ENCODE measurements at places on chromosomes 5 and 9.

- DNase-seq = no peak
Measured at GRCh38 chr5:67050635-67051034, 146.0 kb downstream of the CD180 start.

DNA sequence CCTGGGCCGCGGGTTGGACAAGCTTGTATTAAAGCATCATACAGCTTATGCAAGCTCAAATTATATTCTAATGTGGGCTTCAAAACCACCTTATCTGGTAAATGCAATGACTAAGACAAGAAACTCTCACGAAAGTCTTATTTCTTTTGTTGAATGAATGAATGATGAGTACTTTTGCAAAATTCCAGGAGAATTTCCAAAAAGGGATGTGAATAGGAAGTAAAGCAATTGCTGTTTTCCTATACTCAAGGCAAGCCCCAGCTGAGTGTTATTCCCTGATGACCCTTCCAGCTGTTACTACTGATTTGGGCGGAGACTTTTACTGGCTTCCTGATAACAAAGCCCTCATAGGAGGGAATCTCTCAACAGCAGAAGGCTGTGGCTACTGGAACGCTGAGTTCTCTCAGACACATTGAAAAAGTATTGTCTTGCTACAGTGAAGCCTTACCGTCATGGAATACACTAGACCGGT is 162.8 kb downstream of the SREK1 start:
- no peak for DNase-seq

GRCh38 chr5:141484641-141485311 is at the start of gene PCDHGC4:
PCDHGC4 (plus strand) TSS chr5:141485030; CDS start chr5:141485174, 144 bp downstream.
- peak; percentile 51 for DNase-seq

DNA sequence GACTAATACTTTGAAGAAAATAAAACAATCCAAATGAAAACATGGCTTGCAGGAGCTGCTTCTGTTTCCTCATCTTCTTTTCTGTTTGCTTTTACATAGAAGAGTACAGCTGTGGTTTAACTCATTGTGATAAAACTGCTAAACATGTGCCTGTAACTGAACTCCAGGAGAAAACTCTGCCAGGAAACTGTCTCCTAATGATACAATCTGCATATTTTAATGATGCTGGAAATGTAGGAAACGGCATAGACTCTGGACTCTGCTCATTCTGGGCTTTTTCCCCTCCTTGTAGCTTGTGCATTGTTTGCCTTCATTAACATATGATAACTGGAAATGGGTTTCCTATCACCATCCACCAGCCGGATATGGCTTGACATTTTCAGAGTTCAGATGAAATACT is 813.3 kb upstream of the WWC1 start:
- no peak for DNase-seq

- peak; percentile 35 for DNase-seq
Measured at GRCh38 chr5:156534906-156535485, 208.0 kb downstream of the SGCD start.

DNA sequence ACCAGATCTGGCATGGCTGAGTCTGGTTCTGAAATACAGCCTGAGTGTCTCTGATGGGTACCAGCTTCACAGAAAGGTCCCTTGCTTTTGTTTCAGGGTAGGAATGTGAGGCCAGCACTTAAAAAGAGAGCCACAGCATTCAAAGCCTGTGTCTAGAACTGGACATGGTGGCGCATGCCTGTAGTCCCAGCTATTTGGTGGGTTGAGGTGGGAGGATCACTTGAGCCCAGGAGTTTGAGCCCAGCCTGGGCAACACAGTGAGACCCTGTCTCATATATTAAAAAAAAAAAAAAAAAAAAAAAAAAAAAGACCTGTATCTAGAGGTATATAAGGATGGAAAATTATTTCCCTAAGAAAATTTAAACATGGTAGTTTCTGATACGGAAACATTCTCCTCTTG is 202.3 kb downstream of the GAPVD1 start:
- no peak for DNase-seq

GRCh38 chr9:83538172-83538889 is at the start of gene FRMD3:
FRMD3 (minus strand) TSS chr9:83538401; CDS start chr9:83538231, 170 bp downstream.
- peak; percentile 83 for DNase-seq

DNA sequence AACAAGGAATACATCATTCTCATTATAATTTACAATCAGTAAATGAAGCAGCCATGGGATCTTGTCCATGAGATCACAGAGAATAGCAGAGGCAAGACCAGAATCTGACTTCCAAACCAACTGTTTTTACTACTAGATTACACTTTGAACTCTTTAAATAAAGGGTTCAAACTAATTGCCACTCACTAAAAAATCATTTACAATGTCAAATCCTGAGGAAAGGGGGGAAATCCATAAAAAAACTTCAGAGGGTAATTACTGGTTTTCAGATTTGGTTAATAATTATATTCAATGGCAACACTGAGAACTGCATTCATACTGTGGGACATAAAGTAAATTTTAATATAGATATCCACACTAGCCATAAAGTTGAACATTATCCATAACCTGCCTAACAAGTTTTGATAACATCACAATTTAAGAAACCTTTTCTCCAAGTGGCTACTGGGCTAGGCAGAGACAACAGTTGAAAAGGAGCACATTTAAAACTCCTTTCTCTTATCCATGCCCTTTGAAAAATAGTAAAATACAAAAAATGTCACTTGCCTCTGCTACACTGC is 15.9 kb downstream of the PLPP1 start:
- no peak for DNase-seq

- no peak for DNase-seq
Measured at GRCh38 chr5:1485579-1486118, 38.1 kb downstream of the LPCAT1 start.

GRCh38 chr5:17370651-17371050 is 127.4 kb upstream of the TAF11L2 start:
- no peak for DNase-seq

- peak; percentile 11 for DNase-seq
Measured at GRCh38 chr9:113712053-113712452, 164.1 kb upstream of the ZNF618 start.

- no peak for DNase-seq
Measured at GRCh38 chr5:109299557-109299956, 110.2 kb downstream of the PJA2 start.

- DNase-seq = no peak
Measured at GRCh38 chr5:118883362-118883761, 105.0 kb downstream of the DTWD2 start.

DNA sequence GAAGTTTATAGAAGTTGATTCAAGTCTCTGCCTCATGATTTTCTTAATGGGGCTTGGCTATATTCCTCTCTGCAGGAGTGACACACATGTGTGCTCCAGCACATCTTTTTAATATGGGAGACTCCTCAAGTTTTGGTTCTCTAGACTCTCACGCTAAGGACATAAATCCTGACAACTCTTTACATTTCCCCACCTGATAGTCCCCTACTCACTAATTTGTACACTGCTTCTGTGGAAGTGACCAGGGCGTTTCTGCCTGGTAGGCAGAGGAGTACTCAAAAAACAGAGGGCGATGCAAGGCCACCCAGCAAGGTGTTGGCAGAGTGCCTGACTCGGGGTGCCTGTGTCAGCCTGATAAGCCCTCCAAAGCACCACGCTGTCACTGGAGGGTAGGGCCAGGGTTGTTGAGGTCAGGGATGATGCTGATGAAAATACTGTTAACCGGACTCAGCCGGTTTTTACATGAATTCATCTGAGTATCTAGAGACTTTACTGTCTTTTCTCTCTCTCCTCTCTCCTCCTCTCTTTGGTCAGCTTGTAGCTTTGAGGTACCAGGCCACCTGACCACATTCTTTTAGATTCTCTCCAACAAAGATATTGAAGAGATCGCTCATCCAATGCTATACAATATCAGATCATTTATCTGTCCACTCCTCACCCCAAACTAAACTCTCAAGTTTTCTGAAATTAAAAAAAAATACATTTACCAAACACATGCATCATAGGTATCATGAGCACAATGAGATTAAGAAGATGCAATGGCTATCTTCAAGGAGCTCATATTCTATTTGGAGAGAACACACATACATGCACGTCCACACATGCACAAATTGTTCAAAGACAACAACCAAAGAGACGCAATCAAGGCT is 205.2 kb downstream of the PIK3R1 start:
- no peak for DNase-seq

DNA sequence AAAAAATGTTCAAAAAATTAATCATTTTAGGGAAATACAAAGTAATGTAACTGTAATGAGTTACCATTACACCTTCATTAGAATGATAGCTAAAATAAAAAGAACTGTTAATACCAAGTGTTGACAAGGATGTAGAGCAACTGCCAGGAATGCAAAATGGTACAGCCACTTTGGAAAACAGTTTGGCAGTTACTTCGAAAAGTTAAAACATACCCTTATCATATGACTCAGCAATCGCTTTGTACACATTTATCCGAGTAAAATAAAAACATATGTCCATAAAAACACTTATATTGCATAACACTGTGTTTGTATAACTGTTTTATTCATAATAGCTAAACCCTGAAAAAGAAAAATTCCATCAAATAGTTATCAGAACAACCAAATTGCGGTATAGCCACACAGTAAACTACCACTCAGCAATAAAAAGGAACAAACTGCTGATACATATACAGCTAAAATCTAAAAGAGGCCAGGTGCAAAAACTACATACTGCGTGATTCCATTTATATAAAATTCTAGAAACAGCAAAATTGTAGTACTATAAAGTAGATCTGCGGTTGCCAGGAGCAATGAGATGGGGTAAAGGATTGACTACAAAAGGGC is 61.7 kb downstream of the RFX3 start:
- no peak for DNase-seq

GRCh38 chr9:74036549-74037231 is 460.4 kb upstream of the RORB start:
- no peak for DNase-seq

DNA sequence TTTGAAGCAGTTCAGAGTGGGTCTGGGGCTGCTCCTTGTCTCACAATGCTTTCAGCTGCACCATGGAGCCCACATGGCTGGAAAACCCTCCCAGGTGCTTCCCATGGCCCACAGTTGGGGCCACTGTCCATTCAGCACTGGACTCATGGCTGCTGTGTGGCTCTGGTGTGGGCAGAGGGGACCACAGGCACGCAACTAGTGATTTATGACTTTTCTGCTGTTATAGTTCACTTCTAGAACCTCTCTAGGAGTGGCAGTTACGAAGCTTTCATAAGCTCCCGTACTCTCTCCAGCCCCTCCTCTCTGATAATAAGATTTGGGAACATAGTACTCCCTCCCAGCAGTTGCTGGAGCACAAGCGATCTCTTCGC is 29.0 kb downstream of the GLRA1 start:
- DNase-seq = no peak

GRCh38 chr5:139523635-139524445 is 37.3 kb upstream of the UBE2D2 start:
- DNase-seq = no peak

DNA sequence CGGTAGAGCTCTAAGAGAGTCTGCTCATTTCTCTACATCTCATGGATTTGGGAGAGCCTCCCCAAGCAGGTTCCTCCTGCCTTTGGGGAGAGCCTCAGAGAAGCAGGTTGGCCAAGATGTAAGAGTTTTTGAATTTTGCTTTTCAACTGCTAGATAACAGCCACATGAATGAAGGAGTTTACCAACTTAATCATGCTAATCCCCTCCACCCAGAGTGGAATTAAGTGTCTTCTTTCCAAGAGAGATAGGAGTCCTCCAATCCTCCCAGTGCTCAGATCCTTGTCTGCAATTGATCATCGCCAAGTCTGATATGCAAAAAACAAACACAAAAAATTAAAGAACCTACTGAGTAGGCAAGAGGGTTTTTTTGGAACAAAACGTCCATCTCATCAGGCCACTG is 99.4 kb upstream of the MAP3K1 start:
- no peak for DNase-seq

DNA sequence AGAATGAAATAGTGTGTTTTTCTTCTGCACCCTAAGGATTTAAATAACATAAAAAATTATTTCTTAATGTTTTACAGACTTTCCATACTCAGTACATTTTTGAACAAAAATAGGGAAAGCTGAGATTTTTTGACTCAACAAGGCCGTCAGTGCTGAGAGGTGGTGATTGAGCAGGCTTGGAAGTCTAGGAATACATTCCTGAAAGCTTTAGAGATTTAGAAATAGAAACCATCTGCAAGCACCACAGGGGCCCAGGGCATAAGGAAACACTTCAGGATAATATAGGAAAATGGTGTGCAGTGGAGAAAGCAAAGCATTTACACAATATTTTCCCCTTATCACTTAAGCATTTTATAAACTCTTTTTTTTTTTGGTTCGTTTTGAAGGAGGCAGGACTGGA is 5.2 kb downstream of the BASP1 start:
- DNase-seq = peak; percentile 11

GRCh38 chr9:80934095-80934494 is 755.3 kb downstream of the TLE1 start:
- no peak for DNase-seq

DNA sequence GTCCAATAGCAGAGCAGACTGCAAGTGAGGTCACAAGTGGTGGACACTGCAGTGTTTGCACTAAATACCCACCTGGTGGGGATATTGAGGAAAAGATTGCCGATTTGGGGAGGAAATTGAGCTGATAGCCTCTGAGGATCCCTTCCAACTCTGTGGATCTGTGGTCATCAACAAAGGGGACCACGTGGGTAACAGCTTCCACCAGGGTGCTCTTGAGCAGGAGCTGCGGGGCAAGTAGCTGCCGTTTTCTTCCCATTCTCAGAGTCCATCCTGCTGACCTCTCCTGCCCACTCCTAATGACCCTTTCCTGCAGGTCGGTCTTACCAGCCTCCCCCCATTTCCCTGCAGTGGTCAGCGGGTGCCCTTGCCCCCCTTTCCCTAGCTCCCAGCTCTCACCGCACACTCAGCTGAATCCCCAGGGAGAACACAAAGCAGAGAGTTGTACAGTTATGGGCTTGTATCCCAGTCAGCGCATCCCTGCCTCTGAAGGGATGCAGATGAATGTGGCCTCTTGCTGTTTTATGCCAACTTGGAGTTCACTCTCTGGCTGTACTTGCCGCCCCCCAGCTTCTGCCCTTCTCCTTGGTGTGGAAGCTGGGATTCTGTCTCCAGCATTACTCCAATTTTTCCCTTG is 18.0 kb downstream of the DAPK1 start:
- DNase-seq = no peak

DNA sequence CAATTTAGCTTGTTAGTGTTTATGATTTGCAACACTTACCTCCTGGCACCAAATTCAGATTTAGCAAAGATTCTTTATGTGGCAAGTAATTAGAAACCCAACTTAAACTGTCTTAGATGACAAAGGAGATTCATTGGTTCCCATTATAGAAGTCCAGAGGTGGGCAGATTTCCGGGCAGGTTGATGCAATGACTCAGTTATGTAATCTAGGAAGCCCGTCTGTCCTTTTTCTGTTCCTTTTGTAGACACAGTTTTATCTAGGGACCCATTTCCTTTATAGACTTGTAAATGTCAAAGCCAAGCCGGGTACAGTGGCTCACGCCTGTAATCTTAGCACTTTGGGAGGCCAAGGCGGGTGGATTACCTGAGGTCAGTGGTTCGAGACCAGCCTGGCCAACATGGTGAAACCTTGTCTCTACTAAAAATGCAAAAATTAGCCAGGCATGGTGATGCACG is 20.3 kb upstream of the ANKRD33B start:
- no peak for DNase-seq
